Activated T-helper 1 cell treated with anti-CD3 and anti-CD28 coated beads, Interleukin-2, amount 50 U/mL, for 16 hours (primary cell): ENCODE measurements at places on chromosomes 11 and 22.

DNA sequence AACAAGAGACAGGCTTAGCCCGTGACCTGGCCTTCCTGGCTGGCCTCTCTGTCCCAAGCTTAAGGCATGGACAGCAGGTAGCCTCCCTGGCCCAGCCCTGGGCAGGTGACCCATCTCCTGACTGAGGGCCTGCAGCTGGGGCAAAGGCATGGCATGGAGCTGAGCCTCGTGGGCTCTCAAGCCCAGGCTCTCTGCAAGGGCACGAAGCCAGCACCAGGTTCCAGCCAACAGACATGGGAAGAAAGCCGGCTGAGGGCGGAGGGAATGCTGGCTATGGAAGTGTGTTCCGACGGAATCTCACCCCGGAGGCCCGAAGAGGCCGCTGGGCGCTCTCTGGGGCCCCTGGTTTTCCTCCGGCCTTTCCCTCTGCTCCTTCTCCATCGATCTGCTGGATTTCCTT lies 12.9 kb downstream of the DNAL4 start:
- no peak for DNase-seq

DNA sequence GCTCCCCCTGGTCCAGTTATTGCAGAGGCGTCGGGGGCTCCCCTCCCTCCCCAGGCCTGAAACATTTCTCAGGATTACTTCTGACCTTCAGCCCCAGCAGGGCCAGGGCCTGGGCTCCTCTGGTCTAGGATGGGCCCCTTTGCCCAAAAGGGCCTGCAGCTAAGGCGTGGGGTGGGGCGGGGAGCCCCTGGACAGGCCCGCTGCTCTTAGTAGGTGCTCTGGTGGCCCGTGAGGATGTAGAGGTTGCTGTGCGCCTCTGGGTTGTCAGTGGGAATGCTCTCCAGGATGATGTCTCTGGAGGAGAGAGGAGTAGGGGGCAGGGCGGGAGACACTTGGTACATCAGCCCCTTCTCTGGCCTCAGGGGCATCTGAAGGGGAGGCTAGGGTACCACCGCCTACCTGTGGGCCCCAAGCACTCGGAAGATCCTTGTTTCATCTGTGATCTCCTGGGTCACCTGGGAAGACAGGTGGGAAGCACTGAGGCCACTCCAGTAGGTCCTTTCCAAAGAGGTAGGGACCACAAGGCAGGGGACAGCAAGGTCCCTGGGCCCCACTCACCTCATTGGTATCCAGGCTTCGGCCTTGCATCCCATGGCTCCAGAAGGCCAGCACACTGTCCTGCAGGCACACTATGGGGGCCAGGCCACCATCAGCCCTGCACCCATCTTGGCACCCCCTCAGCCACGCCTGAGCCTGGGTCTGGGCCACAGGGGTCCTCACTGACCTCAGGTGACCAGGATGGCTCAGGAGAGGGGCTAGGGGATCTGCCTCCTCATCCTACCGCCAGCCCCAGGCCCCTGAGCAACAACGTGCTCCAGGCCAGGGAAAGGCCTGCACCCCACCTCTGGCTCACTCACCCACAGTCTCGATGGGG lies 11.2 kb upstream of the SF1 start:
- no peak for DNase-seq

- peak; percentile 48 for DNase-seq
Measured at GRCh38 chr11:124762105-124762623, at the start of gene ESAM. ESAM (minus strand) TSS chr11:124762290; CDS start chr11:124762154, 136 bp downstream.

GRCh38 chr22:24118689-24119384 lies 62.5 kb upstream of the SUSD2 start:
- no peak for DNase-seq

GRCh38 chr22:42769574-42770447 lies 49.1 kb upstream of the A4GALT start:
- DNase-seq, result no peak

DNA sequence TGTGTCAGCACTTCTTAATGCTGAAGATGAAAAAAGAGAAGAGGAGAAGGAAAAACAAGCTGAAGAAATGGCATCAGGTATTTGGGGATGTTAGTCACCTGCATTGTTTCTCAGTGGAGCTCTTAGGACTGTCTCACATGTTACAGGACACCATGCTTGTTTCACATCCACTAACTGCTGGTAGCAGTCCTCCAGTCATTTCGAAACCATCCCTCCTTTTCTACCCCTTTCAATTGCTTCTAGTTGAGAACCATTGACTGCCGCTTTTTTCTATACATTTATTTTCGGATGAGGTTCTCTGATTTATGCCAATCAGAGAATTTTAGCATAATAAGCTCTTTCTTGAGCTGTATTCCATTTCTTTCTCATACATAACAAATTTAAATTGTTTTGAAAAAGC lies 21.5 kb downstream of the BIRC2 start:
- DNase-seq, result no peak

- DNase-seq, result no peak
Measured at GRCh38 chr22:32475468-32476010, 928 bp downstream of the FBXO7 start.

GRCh38 chr22:27223317-27224177 lies 566.2 kb downstream of the MIAT start:
- no peak for DNase-seq

DNA sequence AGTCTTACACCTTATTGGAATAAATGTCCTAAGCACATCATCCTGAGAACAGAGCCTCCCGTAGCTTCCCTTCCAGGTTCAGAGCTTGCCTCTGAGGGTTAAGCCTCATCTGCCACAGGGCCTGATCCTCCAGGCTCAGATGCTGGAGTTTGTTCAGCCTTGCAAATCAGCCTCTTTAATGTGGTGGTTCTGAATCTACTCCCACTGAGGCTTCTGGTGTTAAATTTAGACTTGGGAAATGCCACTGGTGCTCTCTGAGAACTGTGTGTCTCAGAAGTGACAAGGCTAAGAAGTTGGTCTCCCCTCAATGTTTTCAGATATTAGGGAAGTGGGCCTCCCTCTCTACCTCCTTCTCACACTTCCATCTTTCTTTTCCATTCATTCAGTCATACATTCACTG lies 68.7 kb downstream of the CCDC81 start:
- no peak for DNase-seq

- no peak for DNase-seq
Measured at GRCh38 chr22:46465793-46466192, 71.6 kb downstream of the CELSR1 start.

DNA sequence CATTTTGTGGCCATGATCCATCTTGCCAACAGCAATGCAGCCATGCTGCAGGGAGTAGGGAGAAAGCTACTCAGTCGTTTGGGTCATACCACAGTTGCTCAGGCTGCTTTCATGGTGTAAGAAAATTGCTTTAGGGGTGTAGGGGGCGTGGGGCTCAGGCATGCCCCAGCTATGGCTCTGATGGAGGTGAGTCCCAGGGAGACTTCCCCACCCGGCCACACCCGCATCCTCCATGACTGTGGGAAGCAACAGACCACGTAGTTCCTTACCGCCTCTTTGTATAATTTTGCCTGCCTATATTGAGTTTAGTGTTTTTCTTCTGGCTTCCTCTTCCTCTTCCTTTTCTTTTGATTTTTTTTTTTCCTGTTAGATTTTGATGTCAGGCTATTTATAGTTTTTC lies 58.8 kb downstream of the SPECC1L start:
- no peak for DNase-seq

DNA sequence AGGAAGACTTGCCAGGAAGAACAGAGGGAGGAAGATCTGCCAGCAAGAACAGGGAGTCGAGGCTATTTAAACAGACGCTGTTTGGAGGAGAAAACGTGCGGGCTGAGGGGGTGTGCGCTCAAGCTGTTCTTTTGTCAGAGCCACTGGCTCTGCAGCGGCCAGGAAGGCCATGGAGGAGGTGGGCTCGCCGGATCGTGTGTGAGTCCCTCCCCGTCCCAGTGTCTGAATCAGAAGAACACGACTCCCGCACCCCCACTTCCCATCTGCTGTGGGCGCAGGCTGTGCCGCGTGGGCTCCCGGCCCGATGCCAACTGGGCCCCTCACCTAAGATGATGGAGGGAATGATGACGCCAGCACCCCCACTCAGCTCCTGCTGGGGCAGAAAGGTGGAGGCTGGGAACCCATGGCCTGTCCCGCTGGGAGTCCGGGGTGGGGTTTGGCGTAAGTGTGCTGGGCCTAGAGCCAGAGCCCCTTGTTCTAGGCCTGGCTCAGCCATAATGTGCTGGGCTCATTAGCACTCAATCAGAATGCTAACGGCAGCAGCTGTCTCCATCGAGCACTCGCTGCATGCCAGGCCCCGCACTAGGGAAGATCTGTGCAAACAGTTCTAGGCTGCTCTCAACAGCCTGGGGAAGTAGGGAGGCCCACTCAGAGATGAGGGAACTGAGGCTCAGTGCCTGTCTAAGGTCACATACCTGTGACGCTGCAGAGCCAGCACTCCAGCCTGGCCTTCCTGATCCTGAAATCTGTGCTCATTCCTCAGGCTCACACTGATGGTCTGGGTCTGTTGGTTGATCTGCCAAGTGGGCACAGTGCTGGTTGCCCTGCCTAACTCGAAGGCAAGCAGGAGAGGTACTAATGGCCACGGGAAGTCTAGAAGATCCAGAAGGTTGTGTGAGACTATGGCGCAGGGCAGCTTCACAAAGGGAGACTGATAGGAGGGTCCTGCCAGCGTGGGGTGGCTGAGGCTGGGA lies 11.5 kb downstream of the NPTXR start:
- DNase-seq, result no peak

GRCh38 chr11:18912883-18913282 lies 26.3 kb downstream of the MRGPRX1 start:
- DNase-seq, result no peak

- no peak for DNase-seq
Measured at GRCh38 chr11:129208863-129209262, 16.7 kb upstream of the ARHGAP32 start.

DNA sequence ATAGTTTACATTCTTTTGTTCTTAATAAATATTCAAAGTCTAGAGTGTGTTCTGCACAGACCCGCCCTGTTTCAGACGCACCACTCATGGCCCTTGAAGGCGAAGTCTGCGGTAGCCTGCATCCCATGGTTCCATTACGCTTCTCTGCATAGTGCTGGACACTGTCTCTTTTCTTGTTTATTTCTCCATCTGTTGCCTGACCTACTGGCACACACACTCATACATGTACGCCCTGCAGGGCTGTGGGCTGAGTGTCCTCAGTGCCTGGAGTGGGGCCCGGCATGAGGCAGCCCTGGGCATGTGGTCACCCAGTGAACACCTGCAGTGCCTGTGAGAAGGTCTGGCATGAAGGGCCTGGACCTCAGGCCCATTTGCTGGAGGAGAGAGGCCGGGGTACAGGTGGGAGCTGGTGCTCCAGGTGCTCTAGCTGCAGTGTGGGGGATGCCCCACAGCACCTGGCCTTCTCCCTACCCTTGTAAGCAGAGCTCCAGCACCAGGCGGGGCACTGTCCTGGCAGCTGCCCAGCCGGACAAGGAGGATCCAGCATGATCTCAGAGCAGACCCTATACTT lies 404.1 kb downstream of the TBC1D22A start:
- DNase-seq, result no peak

- DNase-seq, result no peak
Measured at GRCh38 chr22:47547239-47547661, 784.8 kb downstream of the TBC1D22A start.

- no peak for DNase-seq
Measured at GRCh38 chr11:65489035-65489705, 9.7 kb upstream of the MALAT1 start.

DNA sequence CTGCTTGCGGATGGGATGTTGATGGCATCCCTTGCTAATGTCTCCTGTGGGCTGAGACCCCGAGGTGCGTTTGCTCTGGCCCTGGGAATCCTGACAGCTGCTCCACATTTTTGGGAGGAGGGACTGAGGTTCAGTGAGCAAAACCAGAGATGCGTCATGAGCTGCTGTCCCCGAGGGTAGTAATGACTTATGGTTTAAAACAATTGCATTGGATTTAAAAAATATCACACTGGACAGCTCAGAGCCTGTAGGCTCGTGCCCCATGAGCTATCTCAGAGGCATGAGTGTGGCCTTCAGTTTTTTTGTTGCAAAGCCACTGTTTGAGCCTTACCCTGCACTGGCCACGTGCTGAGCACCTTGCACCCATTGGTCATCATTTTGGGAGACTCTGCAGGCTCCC lies 20.9 kb upstream of the PARVG start:
- no peak for DNase-seq

- DNase-seq, result no peak
Measured at GRCh38 chr22:22886546-22886945, 1.1 kb upstream of the IGLL5 start.
